ENCODE measurements at places on chromosomes 5 and 9.

GRCh38 chr5:135216471-135217343 is 182.3 kb downstream of the MACROH2A1 start:
- no peak for DNase-seq

- DNase-seq, result no peak
These were observed 287.0 kb upstream of the TMEM161B start for GRCh38 chr5:88555674-88556073.

GRCh38 chr9:136597141-136597885 is 51.5 kb upstream of the NOTCH1 start:
- no peak for DNase-seq

- DNase-seq, result no peak
These were observed 273.4 kb downstream of the SLIT3 start for GRCh38 chr5:169027501-169028061.

- DNase-seq, result no peak
These were observed 1110.2 kb downstream of the TAF11L14 start for GRCh38 chr5:18744441-18744840.

- DNase-seq, result no peak
These were observed 14.0 kb downstream of the MYOZ3 start for GRCh38 chr5:150675069-150675468.

GRCh38 chr5:29950416-29951145 is 1242.9 kb upstream of the CDH6 start:
- DNase-seq, result no peak

- no peak for DNase-seq
These were observed 16.2 kb upstream of the IL3 start for GRCh38 chr5:132044207-132044606.

DNA sequence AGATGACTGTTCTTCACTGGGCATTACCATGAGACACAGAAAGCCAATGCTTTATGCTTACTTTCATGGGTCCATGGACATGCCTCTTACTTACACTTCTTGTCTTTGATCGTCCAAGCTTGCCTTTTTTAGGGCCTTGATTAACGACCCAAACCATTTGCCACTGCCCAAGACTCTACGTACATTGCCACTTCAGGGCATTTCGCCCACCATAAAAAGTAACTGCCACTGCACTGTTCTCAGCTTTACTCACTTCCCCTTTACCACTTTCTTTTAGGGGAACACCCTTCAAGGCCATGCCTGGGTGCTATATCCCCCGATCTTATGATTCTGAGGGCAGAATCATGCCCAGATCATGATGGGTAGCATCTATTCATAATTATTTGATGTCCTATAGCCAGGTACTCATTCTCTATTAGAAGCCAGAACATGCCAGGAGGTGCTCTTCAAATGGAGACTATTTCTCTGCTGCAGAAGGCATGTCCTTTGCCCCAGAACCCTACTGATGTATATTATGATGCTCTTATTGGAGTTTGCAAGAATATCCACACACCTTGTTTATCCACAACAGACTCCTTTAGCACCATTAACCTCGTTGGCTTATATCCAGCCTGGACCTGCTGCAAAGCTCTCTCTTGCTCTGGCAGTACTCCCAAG is 64.1 kb upstream of the RAD23B start:
- DNase-seq, result no peak

GRCh38 chr5:158478139-158478538 is 619.2 kb upstream of the CLINT1 start:
- no peak for DNase-seq

- DNase-seq, result no peak
These were observed 62.5 kb upstream of the EPB41L4B start for GRCh38 chr9:109383356-109383755.

GRCh38 chr5:179411161-179411841 is 66.0 kb upstream of the ADAMTS2 start:
- no peak for DNase-seq

GRCh38 chr9:124132671-124133147 is 121.1 kb downstream of the LHX2 start:
- no peak for DNase-seq

DNA sequence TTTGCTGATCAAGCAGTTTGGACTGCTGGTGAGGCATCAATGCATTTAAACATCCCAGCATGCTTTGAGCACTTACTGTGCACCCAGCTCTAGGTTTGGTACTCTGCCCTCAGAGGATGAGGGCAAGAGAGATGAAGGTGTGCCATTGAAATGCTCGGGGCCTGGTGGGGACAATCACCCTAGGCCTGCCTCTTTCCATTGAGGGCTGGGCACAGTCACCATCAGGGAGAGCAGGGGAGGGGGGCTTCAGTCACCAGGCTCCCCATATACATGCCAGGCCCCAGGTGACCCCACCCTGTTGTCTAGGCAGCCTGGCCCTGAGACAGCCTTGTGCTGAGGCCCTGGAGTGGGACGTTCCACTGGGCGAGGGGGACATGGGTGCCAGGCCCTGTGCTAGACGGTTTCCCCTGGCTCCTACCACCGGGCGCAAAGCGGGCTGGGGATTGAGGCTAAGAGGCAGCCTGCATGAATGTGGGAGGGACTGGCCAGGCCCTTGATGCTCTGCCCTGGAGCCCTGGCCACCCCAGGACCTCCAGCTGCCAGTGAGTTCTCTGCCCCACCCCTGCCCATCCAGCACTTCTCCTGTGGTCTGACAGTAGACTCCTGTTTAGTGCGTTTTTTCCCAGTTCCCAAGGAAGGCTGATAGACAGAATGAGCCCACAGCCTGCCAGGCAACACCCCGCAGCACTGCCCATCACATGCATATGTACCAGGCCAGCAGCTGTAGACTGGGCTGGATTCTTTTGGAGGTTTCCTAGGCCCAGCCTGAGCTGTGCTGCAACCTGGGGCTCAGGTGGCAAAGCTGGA is 18.9 kb downstream of the TCF7 start:
- no peak for DNase-seq

GRCh38 chr9:4299005-4299795 is 668 bp downstream of the GLIS3 start:
- DNase-seq, result no peak

GRCh38 chr5:153520137-153520536 is 29.7 kb downstream of the GRIA1 start:
- no peak for DNase-seq

DNA sequence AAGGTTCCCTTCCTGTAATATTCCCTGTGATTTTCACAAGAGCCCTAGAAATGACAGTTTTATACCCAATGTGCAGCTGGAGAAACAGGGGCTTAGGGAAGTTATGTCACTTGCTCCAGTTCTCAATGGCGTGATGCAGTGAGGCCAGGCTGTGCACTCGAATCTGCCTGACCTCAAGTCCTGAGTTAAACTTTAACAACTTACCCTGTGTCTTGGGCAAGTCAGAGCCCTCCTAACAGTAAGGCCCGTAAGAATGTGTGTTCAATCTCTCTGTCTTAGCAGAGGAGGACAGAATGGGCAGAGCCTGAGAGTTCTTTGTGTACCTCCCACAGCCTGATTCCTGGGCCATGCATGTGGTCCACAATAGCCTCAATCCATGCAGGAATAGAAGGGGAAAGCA is 181.1 kb downstream of the TRIM32 start:
- no peak for DNase-seq

DNA sequence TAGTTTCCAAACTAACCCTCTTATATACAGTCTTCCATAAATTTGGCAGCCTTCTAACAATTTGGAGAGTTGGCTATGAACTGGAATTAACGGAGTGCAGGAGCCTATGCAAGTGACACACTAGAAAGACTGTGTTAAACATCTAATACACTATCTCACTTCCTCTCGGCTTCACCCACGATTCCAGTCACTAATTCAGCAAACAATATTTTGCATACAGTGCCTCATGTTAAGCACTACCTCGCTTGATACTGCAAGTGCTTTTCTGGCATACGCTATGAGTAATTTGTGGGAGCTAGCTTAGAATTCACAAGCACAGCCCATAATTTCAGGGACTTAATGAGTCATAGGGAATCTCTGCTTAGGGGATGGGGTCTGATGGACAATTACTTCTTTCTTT is 102.5 kb downstream of the ST8SIA4 start:
- DNase-seq, result no peak

DNA sequence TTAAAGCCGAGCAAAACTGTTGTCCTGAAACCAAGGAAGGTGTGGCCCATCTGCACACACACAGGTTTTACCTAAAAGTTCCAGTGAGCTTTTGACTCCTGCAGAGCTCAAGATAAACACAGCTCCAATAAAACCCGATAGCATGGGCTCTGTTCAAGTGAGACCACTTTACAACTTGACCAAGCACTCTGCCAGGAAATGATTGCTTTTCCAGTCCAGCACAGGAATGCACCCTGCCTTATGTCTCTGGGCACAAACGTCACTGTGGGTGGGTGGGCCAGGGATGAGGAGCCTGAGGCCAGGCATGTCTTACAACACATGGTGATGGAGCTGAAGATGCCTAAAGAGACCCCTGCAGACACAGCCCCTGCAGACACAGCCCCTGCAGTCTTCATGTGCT is 115.3 kb downstream of the ROR2 start:
- DNase-seq, result no peak

GRCh38 chr5:89309268-89309667 is 426.3 kb upstream of the MEF2C start:
- DNase-seq, result no peak

GRCh38 chr9:4866239-4866969 is 73.7 kb downstream of the RCL1 start:
- DNase-seq, result no peak

DNA sequence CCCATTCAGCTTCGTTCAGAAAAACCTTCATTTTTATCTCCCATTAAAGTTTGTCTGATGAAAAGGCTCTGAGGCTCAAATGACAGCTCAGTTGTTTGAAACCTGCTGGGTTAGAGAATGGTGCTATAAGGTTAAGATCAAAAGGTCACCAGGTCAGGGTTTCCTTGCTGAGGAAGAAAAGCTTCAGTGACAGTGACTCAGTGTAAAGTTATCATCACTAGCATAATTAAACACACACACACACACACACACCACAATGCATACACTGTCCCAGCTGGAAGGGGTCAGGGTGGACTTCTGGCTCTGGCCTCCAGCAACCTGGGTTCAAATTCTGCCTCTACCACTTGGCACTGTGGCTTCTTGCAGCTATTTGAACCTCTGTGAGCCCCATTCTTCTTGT is 281.1 kb downstream of the DOCK8 start:
- no peak for DNase-seq
